Lung microvascular endothelial cell (primary cell): ENCODE measurements at places on chromosomes 4 and X. TPM values are rescaled to one million over a fixed set of nuclear protein-coding genes. Genes with fewer than 3 reads are reported as not detected.

The TMPRSS11A gene
- not detected in 2 replicates for total RNA-seq

The ASMT gene
- not detected in 2 replicates for total RNA-seq

The VCX3A gene
- not detected in 2 replicates for total RNA-seq

The VEGFC gene
- 0.60 and 2.4 TPM in 2 replicates for total RNA-seq

The ASB9 gene
- 0.40 and 2.6 TPM in 2 replicates for total RNA-seq

The NXF2 gene
- not detected in 2 replicates for total RNA-seq

The RNF175 gene
- total RNA-seq = under 0.01 and 0.20 TPM in 2 replicates

DNA sequence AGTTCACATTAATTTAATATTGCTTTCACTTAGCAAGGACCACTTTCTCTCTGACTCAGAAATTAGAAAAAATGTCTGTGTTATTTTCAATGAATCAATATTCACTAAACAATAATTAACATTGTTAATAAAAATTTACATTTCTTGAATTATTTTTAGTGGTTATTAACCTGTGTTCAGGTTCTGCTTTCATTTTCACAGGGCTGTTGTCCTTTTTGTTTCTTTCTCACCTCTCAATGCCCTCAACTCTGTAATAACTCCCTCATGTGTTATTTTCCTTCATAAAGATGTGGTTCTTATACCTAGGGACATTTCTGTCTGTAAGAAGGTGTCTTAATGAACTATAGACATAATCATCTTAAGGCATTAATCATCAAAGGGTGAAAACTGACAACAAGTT, 43.1 kb upstream of the PRR27 start:
- no peak for DNase-seq

DNA sequence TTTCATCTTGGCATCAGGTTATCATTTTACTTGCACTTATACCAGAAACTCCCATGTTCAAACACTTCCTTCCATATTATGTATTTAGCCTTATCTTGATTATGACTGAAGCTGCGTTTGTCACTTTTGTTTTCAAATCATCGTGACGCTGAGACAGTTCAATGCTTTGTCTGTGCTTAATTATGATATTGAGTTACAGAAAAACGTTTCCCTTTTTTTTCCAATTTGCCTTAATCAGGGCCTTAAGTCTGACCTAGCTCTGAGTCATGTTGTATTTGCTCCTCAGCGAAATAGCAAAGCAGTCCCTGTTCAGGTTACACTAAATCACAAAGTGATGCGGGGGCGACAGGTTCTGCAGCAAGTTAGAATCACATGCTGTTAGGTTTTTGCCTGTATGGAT, 254.7 kb downstream of the AFF2 start:
- DNase-seq = no peak

DNA sequence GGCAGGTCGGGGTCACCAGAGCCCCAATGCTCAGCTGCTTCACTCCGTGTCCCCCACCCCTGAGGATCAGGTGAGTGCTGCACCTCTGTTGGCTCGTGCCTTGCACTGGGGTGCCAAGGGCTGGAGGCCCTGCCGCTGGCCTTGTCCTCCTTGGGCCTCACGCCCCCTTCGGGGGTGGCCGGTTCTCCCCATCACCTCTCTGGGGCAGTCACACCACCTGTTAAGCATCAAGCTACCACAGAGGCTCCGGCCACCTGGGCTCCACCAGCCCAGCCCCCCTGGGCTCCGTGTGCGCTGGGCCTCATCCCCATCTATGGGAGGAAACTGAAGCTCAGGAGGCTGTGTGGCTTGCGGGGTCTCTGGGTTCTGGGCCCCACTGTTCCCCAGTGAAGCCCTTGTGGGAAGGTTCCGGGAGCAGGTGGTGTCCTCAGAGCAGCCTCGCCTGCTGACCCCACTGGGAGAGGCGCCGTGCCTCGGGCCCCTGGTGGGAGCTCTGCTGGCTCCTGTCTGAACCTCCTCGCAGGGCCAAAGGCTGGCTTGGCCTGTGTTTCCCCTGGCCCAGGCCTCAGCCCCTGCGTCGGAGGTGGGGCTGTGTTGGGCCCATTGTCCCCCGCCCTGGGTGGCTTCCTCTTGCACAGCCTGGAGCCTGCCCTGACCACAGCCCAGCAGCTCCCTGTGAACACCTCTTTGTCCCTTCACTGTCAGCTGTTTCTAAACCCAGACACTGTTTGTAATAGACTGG, 30.8 kb downstream of the DOK7 start:
- no peak for DNase-seq

DNA sequence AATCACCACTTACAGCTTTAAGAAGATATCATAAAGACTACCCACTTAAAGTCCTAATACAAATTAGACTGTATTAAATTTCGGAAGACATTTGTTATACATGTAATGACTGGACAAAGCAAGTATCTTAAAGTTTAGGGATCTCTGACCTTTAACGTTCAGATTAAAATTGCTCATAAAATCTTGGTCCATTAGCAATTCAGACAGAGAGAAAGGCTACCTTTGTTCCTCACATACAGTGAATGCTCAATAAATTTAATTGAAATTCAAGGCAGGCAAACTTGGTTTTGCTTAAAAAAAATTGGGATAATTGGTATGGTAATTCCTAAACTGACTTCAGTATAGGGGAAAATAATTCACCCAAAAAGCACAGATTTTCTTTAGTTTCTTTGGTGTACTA, 285.9 kb upstream of the EMCN start:
- DNase-seq = no peak

DNA sequence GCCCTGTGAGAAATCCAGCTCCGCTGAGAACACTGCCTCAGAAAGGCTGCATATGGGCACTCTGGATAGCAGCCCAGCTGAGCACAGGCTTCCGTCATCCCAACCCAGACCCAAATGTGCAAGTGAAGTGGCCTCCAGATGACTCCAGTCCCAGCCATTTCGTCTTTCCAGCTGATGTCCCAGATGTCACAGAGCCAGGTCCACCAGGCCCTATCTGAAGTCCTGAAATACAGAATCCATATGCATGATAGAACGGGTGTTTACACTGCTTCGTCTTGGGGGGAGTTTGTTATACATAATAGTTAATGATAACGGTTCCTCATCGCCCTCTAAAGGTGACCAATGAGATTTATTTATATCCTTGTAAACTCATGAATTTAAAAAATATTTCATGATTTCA, 72.6 kb upstream of the TRIM2 start:
- no peak for DNase-seq

GRCh38 chr4:152316969-152317368, 218.9 kb downstream of the FBXW7 start:
- DNase-seq = peak; percentile 36

- DNase-seq = no peak
Measured at GRCh38 chr4:8540586-8540985, 39.6 kb upstream of the GPR78 start.

DNA sequence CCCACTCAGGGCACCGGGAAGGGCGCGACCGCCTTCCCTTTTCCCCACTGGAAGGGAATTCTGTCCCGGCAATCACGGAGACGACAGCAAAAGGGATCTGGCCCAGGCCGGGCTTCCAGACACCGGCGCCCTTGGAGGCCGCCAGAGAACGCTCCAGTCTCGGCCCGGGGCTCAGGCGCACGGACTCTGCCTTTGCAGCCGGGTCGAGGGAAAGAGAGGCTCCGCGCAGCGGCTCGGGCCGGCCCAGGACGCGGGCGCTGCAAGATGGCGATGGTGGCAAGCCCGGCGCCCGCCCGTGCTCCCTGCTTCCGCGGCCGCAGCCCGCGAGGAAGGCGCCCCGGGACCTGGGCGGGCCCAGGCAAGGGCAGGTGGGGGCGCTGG, 1.1 kb downstream of the CTBP1 start:
- no peak for DNase-seq

- no peak for DNase-seq
Measured at GRCh38 chrX:138925330-138925729, 213.8 kb upstream of the FGF13 start.

DNA sequence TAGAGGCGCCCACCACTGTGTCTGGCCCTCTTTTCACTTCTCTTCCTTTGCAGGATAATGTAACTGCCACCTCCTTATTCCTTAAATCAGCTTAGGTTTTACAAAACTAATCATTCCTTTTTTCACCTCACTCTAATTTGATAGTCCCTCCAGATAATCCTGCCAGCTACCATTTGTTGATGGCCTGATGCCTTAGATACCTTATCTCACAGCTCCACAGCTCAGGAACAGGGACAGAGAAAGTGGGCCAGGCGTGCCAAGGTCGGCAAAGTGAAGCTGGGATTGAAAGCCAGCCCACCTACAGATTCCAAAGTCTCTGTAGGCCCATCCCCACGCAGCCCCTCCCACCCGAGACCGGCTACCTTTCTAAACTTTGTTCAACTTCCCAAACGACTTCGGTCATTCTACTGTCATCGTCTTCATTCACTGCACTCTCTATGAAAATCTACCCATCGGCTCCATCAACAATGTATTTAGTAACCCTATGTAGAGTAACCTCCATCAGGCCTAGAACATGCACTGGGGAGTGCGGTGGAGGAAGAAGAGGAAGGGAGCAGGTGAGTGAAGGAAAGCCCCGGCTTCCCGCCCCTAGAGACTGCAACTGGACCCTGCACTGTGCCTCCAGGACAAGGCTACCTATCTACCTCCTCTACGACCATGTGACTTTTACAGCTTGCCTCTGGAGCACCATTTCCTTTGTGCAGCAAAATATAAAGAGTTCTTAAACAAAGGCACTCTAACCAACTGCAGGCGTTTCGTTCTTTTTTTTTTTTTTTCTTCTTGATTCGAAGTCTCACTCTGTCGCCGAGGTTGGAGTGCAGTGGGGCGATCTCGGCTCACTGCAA, 1.5 kb downstream of the CASP6 start:
- peak; percentile 11 for DNase-seq

- no peak for DNase-seq
Measured at GRCh38 chrX:110944751-110945675, 149.4 kb upstream of the CHRDL1 start.
